Activated CD4-positive, alpha-beta memory T cell treated with anti-CD3 and anti-CD28 coated beads for 36 hours (primary cell): ENCODE measurements at places on chromosomes 7 and 10.

DNA sequence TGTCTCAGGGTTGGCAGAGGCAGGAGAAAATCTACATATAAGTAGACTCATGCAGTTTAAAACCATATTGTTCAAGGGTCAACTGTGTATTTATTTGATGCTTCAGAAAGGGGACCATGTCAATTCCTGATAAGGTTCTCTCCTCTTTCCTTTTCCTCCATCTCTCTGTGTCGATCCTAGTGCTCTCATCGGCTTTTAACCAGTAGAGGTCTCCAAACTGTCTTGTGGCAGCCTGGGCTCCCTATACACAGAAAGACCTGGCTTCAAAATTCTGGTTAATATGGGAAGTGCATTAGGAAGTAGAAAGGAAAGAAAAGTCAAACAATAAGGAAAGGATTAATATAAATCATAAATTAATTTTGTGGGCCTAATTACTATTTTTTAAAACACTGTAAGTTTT lies 304.4 kb upstream of the C7orf33 start:
- DNase-seq: no peak

DNA sequence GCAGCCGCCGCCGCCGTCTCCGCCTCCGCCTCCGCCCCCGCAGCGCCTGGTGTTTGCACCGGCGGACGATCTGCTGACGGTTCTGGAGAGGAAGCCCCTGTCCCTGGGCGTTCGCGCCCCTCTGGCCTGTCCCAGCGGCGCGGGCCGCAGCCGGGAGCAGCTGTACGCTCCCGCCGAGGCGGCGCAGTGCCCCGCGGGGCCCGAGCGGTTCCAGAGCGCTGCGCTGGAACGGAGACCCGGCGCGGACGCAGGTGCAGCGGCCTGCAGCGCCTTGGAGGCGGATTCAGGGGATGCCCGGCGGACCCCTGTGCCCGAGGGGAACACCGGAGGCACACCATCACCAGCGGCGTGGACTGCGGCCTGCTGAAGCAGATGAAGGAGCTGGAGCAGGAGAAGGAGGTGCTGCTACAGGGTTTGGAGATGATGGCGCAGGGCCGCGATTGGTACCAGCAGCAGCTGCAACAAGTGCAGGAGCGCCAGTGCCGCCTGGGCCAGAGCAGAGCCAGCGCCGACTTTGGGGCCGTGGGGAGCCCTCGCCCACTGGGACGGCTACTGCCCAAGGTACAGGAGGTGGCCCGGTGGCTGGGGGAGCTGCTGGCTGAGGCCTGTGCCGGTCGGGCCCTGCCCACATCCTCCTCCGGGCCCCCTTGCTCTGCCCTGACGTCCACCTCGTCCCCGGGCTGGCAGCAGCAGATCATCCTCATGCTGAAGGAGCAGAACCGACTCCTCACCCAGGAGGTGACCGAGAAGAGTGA lies 24.8 kb upstream of the ZNF735 start:
- DNase-seq: no peak

DNA sequence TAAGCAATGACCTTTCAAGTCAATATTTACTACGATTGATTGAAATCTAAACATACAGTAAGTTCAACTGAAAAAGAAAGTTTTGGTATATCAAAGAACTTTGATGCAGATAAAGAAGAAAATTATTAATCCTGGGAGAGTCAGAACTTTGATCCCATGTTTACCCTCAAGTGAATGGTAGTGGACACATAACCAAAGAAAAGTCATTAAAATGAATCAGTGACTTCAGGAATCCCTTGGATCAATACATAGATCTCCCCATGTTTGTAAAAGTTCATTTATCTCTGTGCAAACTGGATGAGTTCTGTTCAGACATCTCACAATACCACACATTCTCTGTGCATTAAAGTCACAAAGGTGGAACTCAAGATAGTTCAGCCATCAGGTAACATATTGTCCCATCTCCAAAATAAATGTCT lies 75.5 kb upstream of the RELN start:
- DNase-seq: no peak

GRCh38 chr10:95550073-95550672 lies 11.0 kb downstream of the SORBS1 start:
- DNase-seq: no peak

DNA sequence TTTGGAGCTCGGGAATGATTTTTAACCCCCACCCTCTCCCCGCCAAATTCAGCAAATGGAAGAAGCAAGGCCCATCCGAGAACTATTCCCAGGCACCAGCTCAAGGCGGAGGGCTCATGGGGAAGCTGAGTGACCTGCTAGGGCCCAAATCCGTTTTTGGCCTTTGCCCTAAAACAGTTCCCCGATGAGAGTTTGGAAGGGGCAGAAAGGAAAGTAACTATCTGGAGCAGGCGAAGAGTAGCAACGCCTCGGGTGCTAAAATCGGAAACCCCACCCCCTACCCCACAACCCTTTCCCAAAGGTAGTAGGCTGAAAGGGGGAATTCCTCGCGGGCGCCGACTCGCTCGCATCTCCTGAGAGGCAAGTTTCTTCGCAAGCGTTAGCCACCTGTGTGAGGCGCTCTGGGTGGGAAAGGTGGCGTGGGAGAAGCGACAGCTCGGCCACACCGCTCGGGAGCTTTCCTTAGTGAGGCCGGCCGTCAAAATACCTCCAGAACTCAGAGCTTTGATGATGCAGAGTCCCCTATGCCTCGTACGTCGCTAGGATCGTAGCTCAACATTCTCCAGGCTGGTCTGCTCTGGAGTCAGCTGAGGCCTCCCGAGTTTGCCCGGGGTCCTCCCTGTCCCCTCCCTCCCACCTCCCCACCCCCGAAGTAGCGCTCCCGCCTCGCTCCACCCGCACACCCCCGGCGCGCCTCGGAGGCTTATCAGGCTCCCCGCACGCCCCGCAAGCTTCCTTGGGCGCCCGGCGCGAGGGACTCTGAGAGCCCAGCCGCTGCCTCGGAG lies 642 bp upstream of the PRKG1 start:
- DNase-seq: peak; percentile 10

GRCh38 chr7:1476859-1477258 lies 17.6 kb upstream of the MICALL2 start:
- no peak for DNase-seq

GRCh38 chr7:144763291-144763690 lies 72.6 kb downstream of the TPK1 start:
- no peak for DNase-seq

GRCh38 chr10:117217196-117217761 lies 20.0 kb downstream of the KCNK18 start:
- peak; percentile 20 for DNase-seq

DNA sequence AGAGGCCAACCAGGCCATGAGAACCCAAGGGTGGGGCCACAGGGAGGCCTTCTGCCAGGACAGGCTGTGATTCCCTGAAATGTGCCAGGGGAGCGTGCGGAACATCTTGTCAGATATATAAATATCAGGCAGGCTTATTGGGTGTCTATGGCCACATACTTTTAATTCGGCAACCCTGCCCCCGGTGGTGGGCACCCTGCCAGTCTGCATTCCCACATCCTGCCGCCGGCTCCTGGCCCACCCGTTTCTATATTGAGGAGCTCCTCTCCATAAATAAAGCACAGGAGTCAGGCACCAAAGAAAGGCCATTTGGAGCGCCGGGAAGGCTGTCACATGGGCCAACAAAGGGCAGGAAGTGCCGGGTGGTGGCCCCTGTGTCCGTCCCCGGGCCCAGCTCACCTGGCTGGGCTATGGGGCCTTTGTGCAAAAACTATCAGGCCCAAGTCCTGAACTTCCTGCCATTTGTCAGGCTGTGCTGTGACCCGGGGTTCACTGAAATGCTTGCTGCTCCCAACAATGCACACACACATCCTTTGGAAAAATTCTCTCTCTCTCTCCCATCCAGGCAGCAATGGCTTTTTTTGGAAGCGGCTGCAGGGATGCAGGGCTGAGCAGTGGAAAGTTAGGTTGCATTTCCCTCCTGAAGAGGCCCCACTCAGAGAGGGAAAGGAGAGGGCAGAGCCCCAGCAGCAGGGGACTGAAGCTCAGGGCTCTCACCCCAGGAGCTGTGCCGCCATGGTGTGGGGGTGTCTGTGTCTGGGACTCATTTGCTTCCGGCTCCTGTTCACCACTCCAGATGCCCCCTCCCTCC lies 25.0 kb upstream of the PODXL start:
- DNase-seq: no peak

GRCh38 chr7:66013938-66014337 lies 31.9 kb upstream of the GUSB start:
- DNase-seq: no peak

- no peak for DNase-seq
These were observed 54.6 kb downstream of the BPGM start for GRCh38 chr7:134701272-134701671.

- DNase-seq: no peak
These were observed 718.9 kb downstream of the CCSER2 start for GRCh38 chr10:85047170-85047834.

- DNase-seq: no peak
These were observed 235.2 kb downstream of the DGKI start for GRCh38 chr7:137611606-137612005.

DNA sequence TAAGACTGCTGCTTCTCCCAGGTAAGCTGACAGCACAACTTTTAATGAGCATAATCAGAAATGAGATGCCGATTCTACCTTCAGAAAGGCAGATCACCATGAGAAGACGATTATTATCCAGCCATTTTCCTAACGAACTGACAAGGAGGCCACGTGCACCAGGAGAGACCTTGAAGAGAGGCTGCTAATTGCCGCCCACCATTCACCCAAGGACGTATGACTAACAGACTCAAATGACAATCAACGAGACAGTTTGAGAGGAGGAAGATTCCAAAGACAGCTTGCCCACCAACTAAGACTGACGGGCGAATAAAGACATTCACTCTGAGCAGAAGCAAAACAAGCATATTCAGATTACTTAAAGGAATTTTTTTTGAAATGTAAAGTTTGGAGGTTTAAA lies 301.9 kb upstream of the TAC1 start:
- DNase-seq: no peak
